ENCODE measurements at places on chromosomes 5 and 9.

- DNase-seq: no peak
Measured at GRCh38 chr9:83299571-83299970, 236.6 kb upstream of the RASEF start.

- DNase-seq: no peak
Measured at GRCh38 chr9:20921362-20921761, 110.1 kb downstream of the HACD4 start.

DNA sequence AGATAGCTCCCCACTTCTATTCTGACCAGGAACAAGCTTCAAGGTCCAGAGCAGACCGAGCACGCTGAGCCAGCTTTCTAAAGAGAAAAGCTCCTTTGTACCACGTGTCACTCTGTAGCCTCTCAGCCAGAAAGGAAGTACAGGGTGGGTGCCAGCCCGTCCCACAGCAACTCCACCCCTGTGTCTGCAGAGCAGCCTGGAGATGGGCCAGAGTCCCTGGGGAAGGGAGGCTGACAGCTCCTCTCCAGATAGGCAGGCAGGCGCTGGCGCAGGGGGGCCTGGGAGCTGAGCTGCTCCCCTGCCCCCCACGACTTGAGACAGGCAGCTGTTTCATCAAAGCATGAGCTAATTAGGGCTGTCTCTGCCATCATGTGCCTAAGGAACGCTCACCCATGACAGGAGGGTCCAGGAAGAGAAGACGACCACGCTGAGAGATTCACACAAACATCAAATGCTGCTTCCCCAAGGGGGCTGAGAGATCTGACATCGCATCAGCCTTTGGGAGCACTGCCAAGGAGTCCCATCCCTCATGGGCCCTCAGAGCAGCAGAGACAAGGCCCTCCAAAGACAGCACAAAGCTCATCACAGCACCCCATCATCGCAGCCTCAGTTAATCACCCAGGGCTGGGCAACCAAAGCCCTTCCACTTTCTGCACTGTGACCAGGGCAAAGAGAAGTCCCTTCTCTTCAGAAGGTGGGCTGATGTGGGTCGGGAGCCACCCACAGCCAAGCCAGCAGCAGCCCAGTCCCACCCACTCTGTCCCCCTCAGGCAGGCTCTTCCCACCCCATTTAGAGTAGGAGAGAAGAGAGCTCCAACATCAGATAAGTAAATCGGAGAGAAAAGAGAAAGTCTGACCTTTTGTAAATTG, 78.5 kb upstream of the LRRTM2 start:
- DNase-seq: no peak

DNA sequence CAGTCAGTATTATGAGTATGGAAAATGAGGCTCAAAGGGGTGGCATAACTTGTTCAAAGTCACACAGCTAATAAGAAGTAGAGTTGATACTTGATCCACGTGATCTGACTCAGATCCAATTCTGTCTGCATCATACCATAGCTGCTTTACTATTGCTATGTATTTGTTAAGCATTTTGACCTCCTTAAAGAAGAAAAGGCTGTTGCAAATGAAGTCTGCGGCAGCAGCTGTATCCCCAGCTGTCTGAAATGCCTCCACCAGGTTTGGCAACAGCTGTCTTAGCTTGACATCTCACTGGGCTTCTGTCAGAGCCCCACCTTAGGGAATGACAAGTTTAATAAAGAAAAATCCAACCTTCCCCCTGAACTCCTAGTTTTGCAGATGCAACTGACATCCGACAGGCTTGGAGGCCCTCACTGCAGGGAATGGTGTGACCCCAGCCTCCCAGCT, 75.6 kb upstream of the SLC44A1 start:
- no peak for DNase-seq

DNA sequence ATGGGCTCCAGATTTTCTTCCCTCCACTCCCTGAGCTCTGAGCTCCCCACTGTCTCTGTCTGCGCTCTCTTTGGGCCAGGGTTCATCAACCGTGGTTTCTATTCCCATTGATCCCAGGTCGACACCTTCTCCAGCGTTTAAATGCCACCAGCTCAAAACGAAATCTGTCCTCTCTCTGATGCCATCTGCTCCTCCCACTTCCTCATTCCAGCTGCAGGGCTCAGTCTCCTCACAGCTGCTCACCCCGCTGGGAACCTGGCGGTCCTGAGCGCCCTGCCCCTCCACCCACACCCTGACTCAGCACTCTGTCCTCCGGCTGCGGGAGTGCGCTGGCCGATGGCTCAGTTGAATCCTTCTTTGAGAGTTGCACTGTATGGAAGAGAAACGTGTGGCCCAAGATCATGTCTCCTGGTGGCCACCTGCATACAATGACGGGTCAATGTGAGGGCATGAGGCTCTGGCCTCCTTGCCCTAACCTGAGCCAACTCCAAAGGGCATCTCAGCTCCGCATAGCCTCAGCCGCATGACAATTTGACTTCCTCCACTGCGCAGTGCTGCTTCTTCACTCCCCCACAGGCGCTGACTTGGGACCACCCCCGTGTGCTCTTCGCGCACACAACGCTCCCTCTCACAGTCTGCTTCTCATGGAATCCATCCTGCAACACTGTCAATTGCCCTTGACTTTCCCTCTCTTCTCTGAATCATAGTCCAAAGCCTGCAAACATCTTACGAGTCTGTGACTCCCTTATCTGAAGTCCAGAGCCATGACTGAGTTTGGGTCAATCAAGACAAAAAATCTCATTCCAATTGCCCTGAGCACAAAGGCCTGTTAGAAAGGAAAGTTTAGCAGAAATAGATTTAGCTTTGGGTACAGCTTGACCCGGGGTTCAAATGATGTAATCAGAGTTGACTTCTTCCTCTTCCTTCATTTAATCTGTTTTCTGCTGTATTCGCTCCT, 82.4 kb downstream of the PTCH1 start:
- no peak for DNase-seq

- no peak for DNase-seq
Measured at GRCh38 chr9:21030389-21031035, 928 bp downstream of the HACD4 start.

- DNase-seq: no peak
Measured at GRCh38 chr9:122536134-122536533, 9.0 kb upstream of the OR1N1 start.

DNA sequence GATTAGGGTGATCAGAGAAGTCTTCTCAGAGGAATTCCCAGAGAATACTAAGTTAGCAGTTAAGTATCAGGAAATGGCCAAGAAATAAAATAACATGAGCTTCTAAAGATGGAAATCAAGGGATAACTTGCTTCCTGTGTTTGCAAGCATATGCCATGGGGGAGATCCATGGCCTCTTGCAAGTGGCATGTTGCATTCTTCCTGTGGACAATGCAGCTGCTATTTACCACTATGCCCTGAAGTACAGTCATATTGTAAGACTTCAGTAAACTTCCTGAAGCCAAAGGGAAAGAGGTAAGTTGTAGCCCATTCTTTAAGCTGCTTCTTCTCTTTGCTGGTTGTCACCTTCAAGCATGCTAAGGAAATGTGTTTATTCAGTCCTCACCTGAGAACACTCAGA, 154.7 kb upstream of the RUSC2 start:
- no peak for DNase-seq

GRCh38 chr5:35103637-35104299, 56.0 kb upstream of the AGXT2 start:
- DNase-seq: no peak

- no peak for DNase-seq
Measured at GRCh38 chr5:74626386-74627222, 13.9 kb downstream of the ENC1 start.

- DNase-seq: no peak
Measured at GRCh38 chr5:171152382-171152781, 156.7 kb upstream of the TLX3 start.

DNA sequence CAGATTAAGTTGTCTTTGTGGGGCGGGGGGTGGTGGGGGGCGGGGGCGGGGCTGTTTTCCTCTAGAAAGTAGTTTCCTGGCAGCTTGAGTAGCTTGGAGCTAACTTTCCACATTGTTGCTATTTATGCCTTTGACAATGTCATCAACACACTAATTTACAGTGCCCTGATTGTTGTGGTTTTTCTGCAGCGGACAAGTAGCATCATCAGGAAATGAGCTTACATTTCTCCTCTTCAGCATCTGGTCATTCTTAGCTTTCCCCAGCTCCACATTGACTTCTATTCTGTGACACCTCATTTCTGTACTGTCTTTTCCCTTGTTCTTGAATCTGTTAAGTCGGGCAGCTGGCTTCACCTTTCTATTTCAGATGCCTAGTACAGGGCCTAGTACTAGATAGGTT, 112.3 kb upstream of the RAD23B start:
- DNase-seq: no peak

- DNase-seq: no peak
Measured at GRCh38 chr9:134783699-134784039, 96.9 kb upstream of the FCN2 start.

GRCh38 chr5:88879724-88880123, 3.3 kb downstream of the MEF2C start:
- no peak for DNase-seq

GRCh38 chr9:113350937-113351336, 1.6 kb downstream of the BSPRY start:
- DNase-seq: no peak

DNA sequence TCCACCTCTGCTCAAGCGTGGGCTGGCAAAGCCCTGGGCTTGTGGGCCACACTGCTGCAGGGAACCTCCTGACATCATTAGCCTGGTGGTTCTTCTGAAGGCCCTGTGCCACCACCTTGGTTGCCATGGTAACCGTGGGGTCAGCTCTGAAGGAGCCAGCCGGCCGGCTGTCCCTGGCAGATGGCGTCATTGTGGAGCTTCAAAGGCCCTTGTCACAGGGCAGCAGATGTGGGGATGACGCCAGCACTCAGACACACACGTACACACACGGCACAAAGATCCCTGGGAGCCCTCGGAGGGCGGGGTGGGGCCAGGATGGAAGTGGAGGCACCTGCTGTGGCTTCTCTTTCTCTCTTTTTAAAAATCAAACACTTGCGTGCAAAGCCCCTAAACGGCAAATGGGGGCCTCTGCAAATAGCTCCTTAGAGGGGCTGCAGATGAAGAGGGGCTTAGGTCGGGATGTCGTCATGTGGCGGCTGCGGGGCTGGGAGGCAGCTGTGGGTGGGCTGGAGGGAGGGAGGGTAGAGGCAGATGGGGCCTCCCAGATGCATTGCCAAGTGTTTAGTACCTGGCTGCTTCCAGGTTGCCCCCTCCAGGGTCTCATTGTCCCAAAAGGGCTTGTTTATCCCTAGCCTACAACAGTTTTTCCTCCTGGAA, 19.5 kb upstream of the RPL26L1 start:
- DNase-seq: no peak

- no peak for DNase-seq
Measured at GRCh38 chr9:16867576-16868311, 2.7 kb downstream of the BNC2 start.

- DNase-seq: no peak
Measured at GRCh38 chr9:14006386-14007187, 307.4 kb downstream of the NFIB start.

- no peak for DNase-seq
Measured at GRCh38 chr5:45454114-45454513, 242.1 kb downstream of the HCN1 start.

- DNase-seq: no peak
Measured at GRCh38 chr5:141880961-141881801, 3.0 kb upstream of the PCDH1 start.

DNA sequence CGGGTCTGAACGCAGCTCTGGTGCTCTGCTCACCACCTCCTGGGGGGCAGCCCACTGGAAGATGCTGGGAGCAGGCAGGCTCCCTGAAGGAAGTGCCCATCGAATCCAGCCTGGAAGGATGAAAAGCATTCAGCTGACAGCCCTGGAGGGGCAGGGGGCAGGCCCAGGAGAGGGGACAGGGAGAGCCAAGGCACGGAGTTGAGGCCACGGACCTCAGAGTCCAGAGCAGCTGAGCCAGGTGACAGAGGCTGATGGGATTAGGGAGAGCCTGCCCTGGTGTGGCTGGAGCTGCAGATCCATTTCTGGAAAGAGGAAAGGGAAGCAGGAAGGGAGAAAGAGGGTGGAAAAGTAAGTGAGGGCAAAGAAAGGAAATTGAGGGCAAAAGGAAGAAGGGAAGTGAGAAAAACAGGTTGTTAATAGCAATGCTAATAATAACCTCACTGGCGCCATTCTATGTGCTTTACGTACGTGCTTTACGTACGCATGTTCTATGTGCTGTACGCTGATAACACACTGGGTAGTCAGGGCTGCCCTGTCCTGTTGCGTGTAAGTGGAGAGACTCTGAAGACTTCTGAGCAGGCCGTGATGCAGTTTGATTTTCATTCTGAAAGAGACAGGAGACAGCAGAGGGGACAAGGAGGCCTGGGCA, 52.6 kb downstream of the LMX1B start:
- DNase-seq: no peak

- no peak for DNase-seq
Measured at GRCh38 chr5:132462856-132463745, 27.5 kb downstream of the IRF1 start.

- DNase-seq: no peak
Measured at GRCh38 chr5:61461417-61461816, 129.4 kb downstream of the ZSWIM6 start.

DNA sequence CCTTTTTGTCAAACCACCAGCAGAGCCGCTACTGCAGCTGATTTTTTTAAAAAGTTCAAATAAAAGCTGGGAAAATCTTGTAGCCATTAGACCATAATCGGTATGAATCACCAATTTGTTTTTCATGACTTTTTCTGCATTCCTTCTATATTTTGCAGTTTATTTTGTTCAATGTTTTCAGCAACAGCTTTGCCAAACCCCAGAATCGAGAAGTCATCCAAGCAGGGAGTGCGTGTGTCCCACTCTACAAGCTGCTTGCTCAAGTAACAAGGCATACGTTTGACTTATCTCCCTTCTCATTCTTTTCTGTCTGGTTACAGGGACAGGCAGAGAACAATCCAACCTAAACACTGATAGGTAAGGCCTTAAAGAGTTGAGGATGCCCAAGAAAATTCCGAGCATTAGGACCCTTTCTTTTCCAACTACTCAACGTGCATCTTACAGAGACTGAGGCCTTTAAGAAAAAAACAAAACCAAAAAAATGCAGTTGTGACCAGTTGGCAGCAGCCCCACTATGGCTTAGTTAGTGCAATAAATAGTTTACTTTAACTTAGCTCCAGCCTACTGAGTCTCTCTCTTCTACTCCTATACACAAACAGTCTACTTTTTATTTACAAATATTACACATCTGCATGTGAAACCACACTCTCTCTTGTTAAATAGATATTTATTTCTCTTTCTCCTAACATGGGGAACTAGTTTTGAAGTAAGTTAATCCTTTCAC, 134.7 kb upstream of the SLIT3 start:
- no peak for DNase-seq

DNA sequence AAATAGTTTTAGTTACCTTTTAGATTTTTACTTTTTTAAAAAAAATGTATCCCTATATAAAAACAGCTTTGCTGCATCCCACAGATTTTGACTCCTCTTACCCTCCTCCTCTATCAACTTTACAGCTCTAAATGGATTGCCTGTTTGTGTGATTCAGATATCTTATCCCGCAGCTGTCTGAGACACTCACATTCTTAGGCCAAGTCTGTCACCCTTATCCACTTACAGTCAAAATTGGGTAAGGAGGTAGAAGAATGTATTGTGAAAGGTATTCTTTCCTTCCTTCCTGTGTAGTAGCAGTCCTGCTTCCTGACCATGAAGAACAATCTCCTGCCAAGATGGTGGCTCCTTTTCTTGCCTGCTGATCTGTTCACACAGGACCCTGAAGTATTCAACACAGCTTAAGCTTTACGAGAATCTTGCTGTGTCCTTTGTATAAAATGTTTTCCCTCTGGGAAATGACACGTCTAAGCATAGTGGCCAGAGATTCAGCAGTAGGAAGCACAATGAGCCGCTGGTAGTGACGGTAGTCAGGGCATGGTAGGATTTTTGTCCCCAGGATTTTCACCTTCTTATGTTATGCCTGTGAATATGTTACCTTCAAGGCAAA, 67.7 kb upstream of the ST8SIA4 start:
- DNase-seq: no peak

- DNase-seq: no peak
Measured at GRCh38 chr5:173712609-173713175, 96.2 kb upstream of the BOD1 start.
